Airway epithelial cell (primary cell): ENCODE measurements at places on chromosomes 7 and 10. TPM values are rescaled to one million over a fixed set of nuclear protein-coding genes. Genes with fewer than 3 reads are reported as not detected.

FZD8 gene
- total RNA-seq: 4.0 and 6.6 TPM in 2 replicates

INSYN2A gene
- total RNA-seq: under 0.01 TPM in 1 of 2 replicates, not detected in the other

DUSP5 gene
- 26.7 and 31.2 TPM in 2 replicates for total RNA-seq

SERPINE1 gene
- 166 and 251 TPM in 2 replicates for total RNA-seq

CASP7 gene
- 13.6 and 13.9 TPM in 2 replicates for total RNA-seq

BMPER gene
- 1.3 and 2.0 TPM in 2 replicates for total RNA-seq

NOS3 gene
- 0.49 and 0.51 TPM in 2 replicates for total RNA-seq

CCDC146 gene
- 0.65 and 1.5 TPM in 2 replicates for total RNA-seq

HOXA7 gene
- not detected in 2 replicates for total RNA-seq

ABCB1 gene
- not detected in 2 replicates for total RNA-seq

TECTB gene
- not detected in 2 replicates for total RNA-seq

PIK3CG gene
- total RNA-seq: not detected in 2 replicates

LIPK gene
- total RNA-seq: 1.4 and 1.9 TPM in 2 replicates

OR2A42 gene
- total RNA-seq: not detected in 2 replicates

CCDC3 gene
- total RNA-seq: 15.7 and 16.6 TPM in 2 replicates

PRSS1 gene
- not detected in 2 replicates for total RNA-seq

KCNH2 gene
- 0.07 TPM in 1 of 2 replicates, not detected in the other for total RNA-seq

CACNB2 gene
- not detected in 2 replicates for total RNA-seq

NUB1 gene
- 25.6 and 31.9 TPM in 2 replicates for total RNA-seq

CNNM1 gene
- 0.14 TPM in 1 of 2 replicates, not detected in the other for total RNA-seq

PTPRN2 gene
- 0.28 and 1.1 TPM in 2 replicates for total RNA-seq

AGR2 gene
- total RNA-seq: 69.2 and 131 TPM in 2 replicates

SPDYE8 gene
- not detected in 2 replicates for total RNA-seq

C7orf57 gene
- 0.14 TPM in 2 replicates for total RNA-seq

NPY4R gene
- total RNA-seq: 0.07 TPM in 1 of 2 replicates, not detected in the other

CADPS2 gene
- 0.33 and 0.78 TPM in 2 replicates for total RNA-seq

CRPPA gene
- 0.33 and 0.85 TPM in 2 replicates for total RNA-seq

FAM25A gene
- 20.3 and 29.8 TPM in 2 replicates for total RNA-seq

VOPP1 gene
- total RNA-seq: 51.3 and 53.9 TPM in 2 replicates

DPP6 gene
- total RNA-seq: 0.14 TPM in 1 of 2 replicates, not detected in the other

TFR2 gene
- total RNA-seq: 0.05 and 0.71 TPM in 2 replicates

ELMO1 gene
- 0.28 TPM in 1 of 2 replicates, not detected in the other for total RNA-seq

AKR1C8 gene
- not detected in 2 replicates for total RNA-seq
